CD4-positive, alpha-beta T cell treated with Interleukin-2 at 100 ng/mL for 4 hours (primary cell): ENCODE measurements at places on chromosomes 12 and 14.

- no peak for DNase-seq
These were observed 79.7 kb downstream of the PAPOLA start for GRCh38 chr14:96581902-96582301.

- DNase-seq, result no peak
These were observed 1.2 kb downstream of the CDK2AP1 start for GRCh38 chr12:123270214-123271000.

- DNase-seq, result no peak
These were observed 99.0 kb downstream of the RTN1 start for GRCh38 chr14:59771577-59771976.

DNA sequence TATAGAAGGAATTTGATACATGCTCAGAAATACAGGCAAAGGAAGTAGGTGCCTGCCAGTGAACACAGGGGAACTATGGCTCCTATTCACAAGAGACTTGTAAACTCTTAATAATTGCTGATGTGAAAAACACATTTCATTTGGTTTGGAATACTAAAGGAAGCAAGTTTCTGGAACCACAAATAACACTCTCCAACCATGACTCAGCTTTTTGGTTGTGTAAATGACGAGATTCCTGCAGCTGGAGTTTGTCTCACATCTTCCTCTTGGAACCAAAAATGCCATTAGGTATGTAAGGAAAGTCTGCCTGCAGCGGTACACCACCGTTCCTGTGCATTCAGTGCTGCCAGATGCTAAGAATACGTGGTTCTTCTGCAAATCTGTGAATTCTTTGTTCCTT, 4.5 kb upstream of the OR11H6 start:
- DNase-seq, result no peak

GRCh38 chr14:92965281-92965680, 42.3 kb downstream of the CHGA start:
- no peak for DNase-seq

- no peak for DNase-seq
These were observed 807 bp upstream of the ZCCHC8 start for GRCh38 chr12:122501489-122501989.

GRCh38 chr14:55129428-55130195, 560 bp downstream of the LGALS3 start:
- DNase-seq, result peak; percentile 65

- DNase-seq, result no peak
These were observed 13.7 kb upstream of the ZNF84 start for GRCh38 chr12:133023566-133023965.

DNA sequence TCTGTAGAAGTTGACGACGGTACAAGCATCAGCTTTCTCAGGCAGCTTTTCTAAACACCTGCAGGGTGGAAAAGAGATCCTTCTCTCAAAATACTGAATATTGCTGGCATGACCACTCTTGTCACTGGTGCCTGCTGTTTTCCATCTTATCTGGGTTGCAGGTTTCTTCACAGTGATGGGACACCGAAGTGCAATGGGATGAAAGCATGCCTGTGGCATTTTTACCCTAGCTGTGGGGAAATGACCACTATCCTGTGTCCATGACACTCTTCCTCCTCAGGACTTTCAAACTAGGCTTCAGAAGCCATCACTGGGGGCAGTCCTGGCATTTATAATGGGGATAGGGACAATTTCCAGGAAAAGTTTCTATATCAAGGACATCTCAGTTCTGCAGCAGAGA, 98.5 kb downstream of the ETV6 start:
- DNase-seq, result no peak

DNA sequence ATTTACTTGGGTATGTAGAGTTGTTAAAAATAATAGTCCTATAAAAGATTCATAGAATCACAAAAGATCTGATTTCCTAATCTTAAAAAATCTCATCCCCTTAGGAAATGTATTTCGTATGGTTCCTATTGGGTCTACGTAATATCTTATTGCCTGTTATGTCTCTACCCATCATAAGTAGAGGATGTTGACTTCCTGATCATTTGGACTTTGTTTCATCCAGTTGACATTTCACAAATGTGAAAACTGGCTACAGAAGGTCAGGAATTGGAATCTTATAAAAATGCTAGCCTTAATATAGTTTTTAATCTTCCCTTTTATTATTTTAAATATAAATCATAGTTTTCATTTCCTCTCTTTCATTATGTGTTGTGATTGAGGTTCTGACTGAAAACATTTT, 45.2 kb downstream of the TDP1 start:
- no peak for DNase-seq

DNA sequence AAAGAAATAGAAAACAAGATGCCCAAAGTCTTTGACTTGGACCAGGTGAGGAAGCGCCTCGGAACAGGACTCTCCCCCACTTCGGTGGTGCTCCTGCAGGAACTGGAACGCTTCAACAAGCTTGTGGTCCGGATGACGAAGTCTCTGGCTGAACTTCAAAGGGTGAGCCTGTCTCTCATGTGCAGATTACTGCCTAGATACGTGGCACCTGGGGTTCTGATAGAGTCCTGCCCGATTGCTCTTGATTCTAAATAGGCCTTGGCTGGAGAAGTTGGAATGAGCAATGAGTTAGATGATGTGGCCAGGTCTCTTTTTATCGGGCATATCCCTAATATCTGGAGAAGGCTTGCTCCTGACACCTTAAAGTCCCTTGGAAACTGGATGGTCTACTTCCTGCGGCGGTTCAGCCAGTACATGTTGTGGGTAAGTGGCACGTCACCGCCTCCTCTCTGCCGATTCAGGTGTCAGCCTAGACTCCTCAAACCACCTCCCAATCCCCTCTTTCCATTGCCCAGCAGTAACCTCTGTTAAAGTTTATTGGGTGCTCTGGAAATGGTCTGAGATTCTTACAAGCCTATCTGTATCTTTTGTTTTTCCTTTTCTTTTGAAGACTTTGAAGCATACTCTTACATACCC, 40.8 kb downstream of the CCDC92 start:
- DNase-seq, result peak; percentile 41

GRCh38 chr12:70052931-70053497, 190.2 kb upstream of the CNOT2 start:
- no peak for DNase-seq

GRCh38 chr14:22405201-22405600, 183.8 kb downstream of the DAD1 start:
- no peak for DNase-seq

- no peak for DNase-seq
These were observed 39.4 kb downstream of the STAB2 start for GRCh38 chr12:103626498-103626897.

GRCh38 chr14:59349258-59349701, 115.9 kb downstream of the GPR135 start:
- DNase-seq, result no peak

- no peak for DNase-seq
These were observed 22.6 kb upstream of the SLC15A5 start for GRCh38 chr12:16300122-16300521.

DNA sequence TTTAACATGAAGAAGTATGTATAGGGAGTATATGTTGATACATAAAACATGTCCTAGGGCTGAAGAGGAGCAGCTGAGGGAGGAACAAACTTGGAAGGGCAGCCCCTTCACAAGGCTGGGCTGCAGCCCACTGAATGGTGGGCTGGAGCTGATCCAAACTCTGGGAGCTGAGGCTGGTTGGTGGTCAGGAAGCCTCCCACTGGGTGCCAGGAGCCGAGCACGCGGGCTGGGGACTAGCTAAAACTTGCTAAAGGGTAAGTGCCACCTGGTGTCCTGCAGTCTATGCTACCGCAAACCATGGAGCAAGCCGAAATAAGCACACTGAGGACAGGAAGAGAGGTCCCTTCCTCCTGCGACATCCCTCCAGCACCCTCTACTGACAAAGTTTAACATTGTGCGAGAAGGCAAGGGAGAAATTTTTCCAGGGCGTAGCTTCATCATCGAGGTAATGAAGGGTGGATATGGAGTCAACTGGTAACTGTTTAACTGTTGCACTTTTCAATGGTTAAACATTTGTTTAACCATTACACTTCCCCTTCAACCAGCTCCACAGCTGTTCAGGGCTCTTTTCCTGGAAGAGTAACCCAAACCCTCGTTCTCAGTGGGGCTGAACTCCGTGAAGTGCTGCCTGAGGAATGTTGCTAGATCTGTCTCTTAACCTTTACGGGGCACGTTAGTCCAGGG, 42.2 kb downstream of the EGLN3 start:
- DNase-seq, result no peak

- no peak for DNase-seq
These were observed 79.5 kb downstream of the CAND1 start for GRCh38 chr12:67348683-67349082.

DNA sequence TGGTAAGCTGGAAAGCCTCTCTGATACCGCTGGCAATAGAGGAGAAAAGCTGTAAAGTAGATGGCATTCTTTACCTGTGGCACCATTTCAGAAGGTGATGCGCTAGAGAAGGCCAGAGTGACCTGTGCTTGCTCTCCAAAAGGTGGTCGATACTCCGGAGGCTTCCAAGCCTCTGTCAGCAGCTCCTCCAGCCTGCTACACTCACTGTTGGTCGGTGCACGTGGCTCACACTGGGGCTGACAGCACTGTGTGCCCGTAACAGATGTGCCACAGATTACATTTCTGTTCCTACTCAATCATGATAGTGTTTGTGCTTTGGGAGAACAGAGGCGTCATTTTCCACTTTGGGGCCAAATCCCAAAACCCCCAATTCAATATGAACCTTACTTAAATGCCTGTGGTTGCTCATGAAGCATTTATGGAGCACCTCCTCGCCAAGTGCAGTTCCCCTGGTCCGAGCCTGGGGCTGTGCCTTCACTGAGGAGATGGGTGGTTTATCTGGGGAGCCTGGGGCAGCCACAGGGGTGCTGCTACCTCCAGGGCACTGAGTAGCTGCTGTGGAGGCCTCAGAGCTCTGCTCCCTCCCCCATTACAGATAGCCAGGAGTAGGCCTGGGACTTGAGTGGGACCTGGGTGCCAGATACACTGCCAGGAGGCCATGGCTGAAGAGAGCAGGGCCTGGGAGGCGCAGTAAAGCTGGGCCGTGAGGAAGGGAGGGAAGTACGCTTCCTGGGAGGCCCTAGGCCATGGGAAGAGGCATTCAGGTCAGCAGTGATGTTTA, 26.8 kb downstream of the CCNK start:
- DNase-seq, result no peak

DNA sequence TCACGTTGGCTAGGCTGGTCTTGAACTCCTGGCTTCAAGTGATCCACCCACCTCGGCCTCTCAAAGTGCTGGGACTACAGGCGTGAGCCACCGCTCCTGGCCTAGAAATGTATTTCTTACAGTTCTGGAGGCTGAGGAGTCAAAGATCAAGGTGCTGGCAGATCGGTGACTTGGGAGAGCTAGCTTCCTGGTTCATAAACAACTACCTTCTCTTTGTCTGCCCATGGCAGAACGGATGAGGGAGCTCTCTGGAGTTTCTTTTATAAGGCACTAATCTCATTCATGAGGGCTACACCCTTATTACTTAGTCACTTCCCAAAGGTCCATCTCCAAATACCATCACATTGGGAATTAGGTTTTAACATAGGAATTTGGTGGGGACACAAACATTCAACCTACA, 38.9 kb downstream of the SLC17A8 start:
- DNase-seq, result no peak

DNA sequence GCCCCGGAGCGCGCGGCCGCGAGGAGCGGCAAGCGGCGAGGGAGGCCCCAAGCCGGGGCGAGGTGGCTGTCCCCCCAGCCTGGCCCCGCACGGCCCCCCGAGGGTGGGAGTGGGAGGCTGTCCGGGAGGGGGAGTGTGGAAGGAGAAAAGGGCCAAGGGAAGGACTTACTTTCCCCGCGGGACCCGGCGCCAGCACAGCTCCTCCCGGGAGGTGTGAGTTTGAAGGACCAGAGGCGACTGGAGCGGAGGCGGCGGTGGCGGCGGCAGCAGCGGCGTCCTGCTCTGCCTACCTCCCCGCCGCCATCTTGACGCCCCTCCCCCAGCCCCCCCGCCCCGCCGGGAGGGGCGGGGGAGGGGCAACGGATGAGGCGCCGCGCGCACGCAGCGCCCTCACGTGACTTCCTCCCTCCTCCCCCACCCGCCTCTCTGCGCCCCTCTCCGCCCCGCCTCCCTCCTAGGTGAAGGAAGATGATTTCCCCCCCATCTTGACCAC, at the start of gene SBNO1:
Gene SBNO1, minus strand, starts transcription at position 316 of the 493 bp plus-strand sequence. CDS start 14,406 bp downstream, outside the sequence.
- peak; percentile 91 for DNase-seq

- peak; percentile 70 for DNase-seq
These were observed 9.3 kb downstream of the KRAS start for GRCh38 chr12:25241167-25242020.

DNA sequence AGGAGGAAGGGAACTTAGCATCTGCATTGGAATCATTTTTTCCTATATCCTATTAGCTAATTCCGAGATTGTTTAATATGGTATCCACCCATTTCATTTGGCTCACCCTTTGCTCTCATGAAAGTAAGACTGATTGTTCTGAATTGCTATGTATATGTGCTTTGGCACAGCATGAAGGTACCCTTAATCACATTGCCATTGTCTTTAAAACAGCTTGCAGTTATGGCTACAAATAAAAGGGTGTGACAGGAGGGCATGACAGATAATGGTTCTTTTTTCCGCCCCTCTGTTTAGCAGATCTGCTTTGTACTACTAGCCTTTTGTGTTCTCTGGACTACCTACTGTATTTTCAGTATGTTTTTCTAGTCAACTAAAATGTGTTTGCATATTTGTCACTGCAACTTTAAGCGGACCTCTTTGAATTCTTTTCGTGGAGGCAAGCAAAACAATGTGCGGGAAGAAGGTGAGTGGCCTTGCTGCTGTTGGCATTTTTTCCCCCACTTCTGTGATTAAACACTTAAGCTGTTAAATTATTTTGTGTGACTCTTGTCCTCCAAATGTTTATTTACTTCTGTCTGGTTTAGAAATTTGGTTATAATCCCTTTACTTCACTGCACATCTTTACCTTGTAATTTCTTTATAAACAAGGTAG, 35.8 kb downstream of the FBXO34 start:
- DNase-seq, result no peak

DNA sequence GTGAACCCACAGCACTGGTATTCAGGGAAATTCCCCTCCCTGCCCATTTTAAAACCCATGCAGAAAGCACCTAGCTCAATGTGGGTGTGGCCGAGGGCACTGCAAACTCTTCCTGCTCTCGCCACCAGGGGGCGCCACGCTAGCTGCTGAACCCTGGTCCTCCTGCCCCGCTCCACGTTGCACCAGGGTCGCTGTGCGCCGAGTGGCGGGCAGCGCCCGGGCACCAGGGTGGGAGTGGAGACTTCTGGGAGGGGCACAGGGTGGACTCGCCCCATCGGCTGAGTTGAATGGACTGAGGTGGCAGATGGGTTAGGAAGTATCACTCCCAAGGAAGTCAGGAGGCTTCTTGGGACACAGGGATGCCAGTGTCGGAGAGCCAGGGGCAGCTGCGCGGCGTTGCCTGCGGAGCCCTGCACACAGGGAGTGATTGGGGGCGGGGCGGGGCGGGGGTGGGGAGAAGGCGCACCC, 48.1 kb upstream of the BCL11B start:
- DNase-seq, result peak; percentile 75

DNA sequence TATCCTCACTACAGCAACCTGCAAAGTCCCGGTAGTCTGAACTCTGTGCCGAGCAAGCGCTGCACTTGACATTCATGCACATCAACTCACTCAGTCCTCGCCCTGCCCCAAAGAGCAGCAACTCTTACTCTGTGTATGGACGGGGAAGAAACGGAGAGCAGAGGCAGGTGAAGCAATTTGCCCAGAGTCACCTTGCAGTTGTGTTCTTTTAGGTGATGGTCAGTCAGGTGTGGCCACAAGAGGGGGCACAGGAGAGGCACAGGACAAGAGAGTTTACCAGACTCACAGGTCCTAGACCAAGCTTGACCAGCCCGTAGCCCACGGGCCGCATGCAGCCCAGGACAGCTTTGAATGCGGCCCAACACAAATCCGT, 39.1 kb downstream of the TSPAN11 start:
- no peak for DNase-seq

GRCh38 chr14:34231626-34232025, 230.4 kb downstream of the SPTSSA start:
- no peak for DNase-seq
